ENCODE measurements at places on chromosomes 3 and 15.
A peak's percentile ranks its signal among the peaks of the same experiment; 100 is the strongest.

- DNase-seq: no peak
These were observed 89.1 kb upstream of the GALNT15 start for GRCh38 chr3:16085410-16085809.

- DNase-seq: peak; percentile 92
These were observed 28.3 kb downstream of the SEC61A1 start for GRCh38 chr3:128080323-128081080.

- DNase-seq: no peak
These were observed 84.2 kb upstream of the WNT5A start for GRCh38 chr3:55571216-55571813.

DNA sequence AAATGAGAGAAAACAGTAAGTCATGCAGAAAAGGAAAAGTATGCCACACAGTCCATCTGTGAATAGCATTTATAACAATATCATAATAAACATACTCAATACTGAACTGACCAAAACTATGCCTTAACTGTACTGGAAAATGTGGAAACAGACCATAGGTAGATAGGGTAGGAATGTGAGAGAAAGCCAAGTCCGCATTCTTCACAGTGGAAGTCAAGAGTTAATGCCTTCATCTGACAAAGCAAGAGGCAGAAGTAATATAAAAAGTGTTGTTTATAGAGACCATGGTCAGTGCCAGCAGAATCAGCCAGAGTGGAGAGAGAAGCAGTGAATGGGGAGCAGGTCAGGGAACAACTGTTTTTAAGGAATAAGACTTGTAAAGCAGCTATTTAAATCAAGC is 52.3 kb downstream of the KBTBD12 start:
- DNase-seq: no peak

GRCh38 chr15:40038275-40038637 is 725 bp downstream of the SRP14 start:
- DNase-seq: peak; percentile 36

GRCh38 chr3:40690749-40691451 is 166.1 kb downstream of the ZNF621 start:
- no peak for DNase-seq

GRCh38 chr15:57522148-57522547 is 69.6 kb upstream of the MYZAP start:
- no peak for DNase-seq

GRCh38 chr3:97899331-97899730 is 72.9 kb downstream of the RIOX2 start:
- no peak for DNase-seq

- no peak for DNase-seq
These were observed 51.3 kb downstream of the TIPARP start for GRCh38 chr3:156725682-156726081.

DNA sequence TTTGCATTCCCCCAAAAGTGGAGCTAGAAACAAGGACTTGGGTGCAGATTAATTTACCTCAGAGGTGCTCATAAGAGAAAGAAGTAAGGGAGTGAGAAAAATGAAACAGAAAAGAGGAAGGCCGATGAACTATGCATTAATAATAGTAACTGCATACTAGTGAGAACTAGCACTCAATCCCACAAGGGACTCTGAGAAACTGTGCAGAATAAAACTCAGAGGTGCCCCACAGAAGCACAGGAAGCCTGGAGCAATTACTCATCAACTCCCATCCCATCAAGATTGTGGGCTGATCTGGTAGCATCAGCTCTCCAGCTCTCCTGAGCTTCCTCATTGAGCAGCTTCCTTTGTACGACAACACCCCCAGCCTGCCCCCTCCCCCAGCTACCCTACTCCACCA is 50.8 kb downstream of the CLDN18 start:
- DNase-seq: peak; percentile 21

- no peak for DNase-seq
These were observed 10.2 kb downstream of the MITF start for GRCh38 chr3:69749461-69749860.

GRCh38 chr3:185939721-185940120 is 1.9 kb upstream of the TRA2B start:
- DNase-seq: no peak

GRCh38 chr3:33645060-33645647 is 72.9 kb downstream of the CLASP2 start:
- DNase-seq: peak; percentile 11

GRCh38 chr15:85276508-85276907 is 103.9 kb upstream of the AKAP13 start:
- DNase-seq: no peak

DNA sequence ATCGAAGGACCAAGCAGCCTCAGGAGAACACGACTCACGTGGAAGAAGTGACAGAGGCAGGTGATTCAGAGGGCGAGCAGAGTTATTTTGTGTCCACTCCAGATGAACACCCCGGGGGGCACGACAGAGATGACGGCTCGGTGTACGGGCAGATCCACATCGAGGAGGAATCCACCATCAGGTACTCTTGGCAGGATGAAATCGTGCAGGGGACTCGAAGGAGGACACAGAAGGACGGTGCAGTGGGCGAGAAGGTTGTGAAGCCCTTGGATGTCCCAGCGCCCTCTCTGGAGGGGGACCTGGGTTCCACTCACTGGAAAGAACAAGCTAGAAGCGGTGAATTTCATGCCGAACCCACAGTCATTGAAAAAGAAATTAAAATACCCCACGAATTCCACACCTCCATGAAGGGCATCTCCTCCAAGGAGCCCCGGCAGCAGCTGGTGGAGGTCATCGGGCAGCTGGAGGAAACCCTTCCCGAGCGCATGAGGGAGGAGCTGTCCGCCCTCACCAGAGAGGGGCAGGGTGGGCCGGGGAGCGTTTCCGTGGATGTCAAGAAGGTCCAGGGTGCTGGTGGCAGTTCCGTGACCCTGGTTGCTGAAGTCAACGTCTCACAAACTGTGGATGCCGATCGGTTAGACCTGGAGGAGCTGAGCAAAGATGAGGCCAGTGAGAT is 26.0 kb downstream of the SYNM start:
- DNase-seq: no peak

DNA sequence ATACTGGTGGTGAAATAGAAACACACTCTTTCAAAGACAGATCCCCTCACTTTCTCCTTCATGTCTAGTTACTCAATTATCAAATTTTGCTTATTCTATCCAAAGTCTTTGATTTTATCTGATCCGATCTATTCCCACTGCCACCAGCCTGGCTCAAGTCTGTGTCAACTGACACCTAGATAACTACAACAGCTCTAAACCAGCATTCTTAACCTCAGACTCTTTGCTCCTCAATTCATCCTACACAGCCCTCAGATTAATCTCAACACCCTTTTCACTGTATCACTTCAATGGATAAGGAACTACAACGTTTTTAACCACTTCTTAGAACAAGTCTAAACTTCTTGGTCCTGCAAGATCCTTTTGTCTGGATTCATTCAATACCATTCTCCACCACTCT is 9.1 kb downstream of the KPNA1 start:
- no peak for DNase-seq

DNA sequence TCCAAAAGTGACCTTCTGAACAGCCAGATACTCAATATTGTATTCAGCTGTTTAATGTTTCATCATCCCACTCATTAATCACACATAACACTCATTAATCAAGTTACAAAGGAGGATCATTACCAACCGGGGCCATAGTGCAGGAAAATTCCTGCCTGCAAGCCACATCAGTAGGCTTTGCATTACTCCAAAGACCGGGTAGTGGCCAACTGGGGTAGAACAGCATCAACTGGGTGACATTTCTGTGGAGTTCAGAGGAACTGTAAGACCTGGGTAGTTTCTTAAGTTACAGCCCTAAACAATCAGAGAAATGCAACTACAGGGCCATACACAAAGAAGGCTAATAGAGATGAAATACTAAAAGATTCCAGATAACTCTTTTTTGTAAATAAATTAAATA is 253.1 kb downstream of the WDR72 start:
- no peak for DNase-seq

DNA sequence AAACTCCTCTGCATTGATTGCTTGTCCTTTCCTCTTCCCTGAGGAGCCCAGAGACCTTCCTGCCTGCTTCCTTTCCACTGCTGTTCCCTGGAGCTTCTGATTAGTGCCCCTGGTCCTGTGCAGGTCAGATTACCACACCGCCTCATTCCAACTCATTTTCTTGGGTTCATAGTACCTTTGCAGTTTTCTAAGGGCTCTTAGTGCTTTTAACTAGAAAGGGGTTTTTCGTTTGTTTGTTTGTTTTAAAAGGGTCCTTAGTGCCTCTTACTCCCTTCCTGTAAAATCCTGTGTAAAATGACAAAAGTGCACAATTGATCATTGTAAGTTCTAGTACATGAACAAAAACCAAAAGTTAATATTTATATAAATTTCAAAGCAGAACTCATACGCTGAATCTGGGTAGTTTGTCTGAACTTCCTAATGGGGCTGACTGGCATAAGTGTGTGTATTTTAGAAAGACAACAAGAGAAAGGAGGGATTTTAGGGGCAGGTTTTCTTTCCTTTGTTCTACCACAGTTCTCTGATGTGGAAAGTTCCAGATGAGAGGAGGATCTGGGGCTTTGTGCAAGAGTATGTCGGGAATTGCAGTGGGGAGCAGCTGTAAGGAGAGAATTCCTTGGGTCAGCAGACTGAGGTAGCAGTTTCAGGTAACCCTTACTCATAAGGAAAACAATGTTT is 30.6 kb downstream of the SNRK start:
- no peak for DNase-seq

DNA sequence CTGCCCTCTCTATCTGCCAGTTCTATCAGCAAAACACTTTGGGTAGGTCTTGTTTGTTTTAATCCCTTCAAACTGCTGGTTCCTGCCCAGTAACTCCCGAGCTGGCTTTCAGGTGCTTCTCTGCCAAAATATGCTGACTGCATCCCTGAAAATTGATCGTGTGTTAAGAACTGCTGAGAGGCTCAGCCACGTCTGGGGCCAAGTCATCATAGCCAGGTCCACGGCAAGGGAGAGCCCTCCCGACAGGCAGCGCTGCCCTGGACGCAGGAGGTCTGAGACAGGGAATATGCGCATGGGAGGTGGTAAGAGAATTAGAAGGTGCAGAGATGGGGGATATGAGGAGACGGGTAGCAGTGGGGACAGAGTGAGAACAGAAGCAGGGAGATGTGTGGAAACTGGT is 179.7 kb upstream of the TOPAZ1 start:
- DNase-seq: no peak

- DNase-seq: no peak
These were observed 243.4 kb upstream of the GADL1 start for GRCh38 chr3:31137718-31138465.

DNA sequence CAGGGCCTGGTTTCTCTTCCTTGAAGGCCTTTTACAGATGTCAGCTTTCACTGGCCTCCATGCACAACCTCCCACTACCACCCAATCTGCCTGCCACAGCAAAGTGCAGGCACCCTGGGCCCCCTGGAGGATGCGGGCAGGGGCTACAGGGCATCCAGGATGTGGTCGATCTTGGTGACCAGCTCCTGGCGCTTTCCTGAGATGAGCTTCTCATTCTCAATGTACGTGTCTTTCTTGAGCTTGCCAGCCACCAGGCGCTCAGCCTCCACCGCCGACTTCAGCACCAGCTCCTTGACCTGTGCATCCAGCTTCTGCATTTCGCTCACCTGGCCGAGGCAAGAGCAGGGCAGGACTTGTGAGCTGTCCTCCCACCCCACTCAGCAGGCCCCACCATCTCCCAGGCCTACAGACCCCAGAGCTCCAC is 30.3 kb downstream of the RPN1 start:
- DNase-seq: no peak

GRCh38 chr15:74795966-74796625 is 14.2 kb downstream of the CSK start:
- no peak for DNase-seq

- no peak for DNase-seq
These were observed 70.7 kb upstream of the EOMES start for GRCh38 chr3:27792869-27793268.

- DNase-seq: peak; percentile 83
These were observed 857.7 kb downstream of the OTOL1 start for GRCh38 chr3:162354356-162354755.

- DNase-seq: peak; percentile 79
These were observed 5.2 kb downstream of the TBC1D2B start for GRCh38 chr15:78072080-78072892.

DNA sequence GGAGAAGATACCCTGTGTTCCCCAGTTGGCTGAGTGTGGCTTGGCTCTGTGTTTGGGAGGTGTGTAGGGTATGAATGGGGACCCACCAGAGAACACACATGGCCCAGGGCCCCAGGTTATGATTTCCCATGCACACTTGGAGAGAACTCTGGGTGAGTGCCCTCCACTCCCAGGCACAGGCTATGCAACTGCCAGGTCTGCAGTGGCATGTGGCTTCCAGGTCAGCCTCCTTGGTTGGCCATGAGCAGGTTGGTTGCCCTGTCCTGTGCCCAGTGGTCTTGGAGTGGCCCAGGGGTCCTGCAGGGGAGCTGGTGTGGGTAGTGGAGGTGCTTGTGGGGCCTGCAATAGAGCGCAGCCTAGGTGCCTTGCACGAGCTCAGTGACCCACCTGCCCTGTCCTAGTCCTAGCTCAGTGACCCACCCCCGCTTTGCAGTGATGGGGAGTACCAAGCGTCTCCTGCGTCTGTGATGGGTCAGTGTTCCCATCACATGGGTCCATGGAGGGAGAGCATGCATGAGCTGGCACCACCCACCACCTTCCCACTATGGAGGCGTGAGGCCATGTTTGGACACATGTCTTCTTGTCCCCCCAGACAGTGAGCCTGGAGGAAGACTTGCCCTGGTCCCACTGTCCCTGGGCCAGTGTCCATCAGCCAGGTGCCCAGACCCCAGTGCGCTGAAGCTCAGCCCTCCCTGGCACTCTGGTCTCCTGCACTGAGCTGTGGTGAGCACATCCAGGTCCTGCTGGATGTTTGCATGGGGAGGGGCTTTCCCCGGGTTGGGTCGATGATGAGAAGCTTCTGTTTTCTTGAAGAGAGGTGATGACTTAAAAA is 217.3 kb downstream of the SNRPN start:
- no peak for DNase-seq

GRCh38 chr15:101180620-101181307 is 71.1 kb downstream of the CHSY1 start:
- DNase-seq: no peak
